ENCODE measurements at places on chromosomes 5 and 9.
A peak's percentile ranks its signal among the peaks of the same experiment; 100 is the strongest.

GRCh38 chr5:62790348-62790747 lies 211.7 kb downstream of the LRRC70 start:
- H3K27ac ChIP-seq = no peak overlapping the region
- H3K36me3 ChIP-seq = no peaks in the 10 kb centered on the region
- no peaks in the 10 kb centered on the region for H3K4me1 ChIP-seq
- H3K27me3 ChIP-seq = no peaks in the 10 kb centered on the region
- DNase-seq = no peak
- H3K4me3 ChIP-seq = no peak overlapping the region

DNA sequence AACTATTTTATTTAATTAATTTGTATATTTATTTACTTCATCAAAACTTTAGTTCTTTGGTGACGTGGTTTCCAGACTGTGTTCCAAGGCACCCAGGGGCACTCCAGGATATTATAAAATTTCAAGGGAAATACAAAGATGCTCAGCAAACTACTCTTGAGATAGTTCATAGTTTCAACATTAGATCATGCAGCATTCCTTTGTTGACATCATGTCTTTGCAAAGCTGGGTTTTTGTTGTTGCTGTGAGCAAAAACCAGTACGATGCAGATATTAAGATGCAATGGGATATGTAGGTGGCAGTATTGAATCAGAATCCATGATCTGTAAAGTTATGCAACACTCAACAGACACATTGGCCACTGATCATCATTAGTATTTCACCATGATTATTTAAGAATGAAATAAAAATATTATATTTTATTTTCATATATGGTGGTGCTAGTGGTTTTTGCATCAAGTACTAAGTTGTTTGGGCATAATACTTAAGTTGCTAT lies 219.7 kb downstream of the ADCY2 start:
- H3K4me1 ChIP-seq = no peaks in the 10 kb centered on the region
- no peak overlapping the region for H3K4me3 ChIP-seq

- no peaks in the 10 kb centered on the region for H3K27me3 ChIP-seq
- H3K27ac ChIP-seq = no peak overlapping the region
- DNase-seq = no peak
- H3K36me3 ChIP-seq = no peaks in the 10 kb centered on the region
Measured at GRCh38 chr5:127369796-127370195, 79.2 kb downstream of the MEGF10 start.

- peak overlapping the region; percentile 62 for H3K4me3 ChIP-seq
- no peak for DNase-seq
- peaks cover 43% of the 10 kb centered on the region for H3K4me1 ChIP-seq
- H3K27me3 ChIP-seq = peaks cover 25% of the 10 kb centered on the region
- H3K27ac ChIP-seq = no peak overlapping the region
- no peaks in the 10 kb centered on the region for H3K36me3 ChIP-seq
Measured at GRCh38 chr5:98768960-98769209, 4.6 kb upstream of the RGMB start.

DNA sequence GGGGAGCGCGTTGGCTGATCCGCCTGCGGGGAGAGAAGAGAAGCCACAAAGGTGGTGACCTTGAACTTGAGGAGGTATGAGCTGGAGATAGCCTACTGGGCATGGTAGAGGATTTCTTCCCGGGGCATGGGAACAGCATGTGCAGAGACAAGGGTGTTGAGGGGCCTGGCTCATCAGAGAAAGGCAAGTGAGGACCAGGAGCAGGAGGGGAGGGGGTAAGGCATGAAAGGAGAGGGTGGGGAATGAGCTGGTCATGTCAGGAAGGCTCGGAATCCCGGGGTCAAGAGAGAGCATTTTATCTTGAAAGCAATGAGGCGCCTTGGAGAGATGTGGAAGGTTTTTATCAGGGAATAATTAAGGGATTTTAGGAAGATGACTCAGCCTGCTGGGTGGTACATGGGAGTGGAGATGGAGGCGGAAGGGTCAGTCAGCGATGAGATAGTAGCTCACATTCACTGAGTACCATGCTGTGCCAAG lies 121.1 kb downstream of the LHX2 start:
- DNase-seq = no peak
- no peak overlapping the region for H3K4me3 ChIP-seq

DNA sequence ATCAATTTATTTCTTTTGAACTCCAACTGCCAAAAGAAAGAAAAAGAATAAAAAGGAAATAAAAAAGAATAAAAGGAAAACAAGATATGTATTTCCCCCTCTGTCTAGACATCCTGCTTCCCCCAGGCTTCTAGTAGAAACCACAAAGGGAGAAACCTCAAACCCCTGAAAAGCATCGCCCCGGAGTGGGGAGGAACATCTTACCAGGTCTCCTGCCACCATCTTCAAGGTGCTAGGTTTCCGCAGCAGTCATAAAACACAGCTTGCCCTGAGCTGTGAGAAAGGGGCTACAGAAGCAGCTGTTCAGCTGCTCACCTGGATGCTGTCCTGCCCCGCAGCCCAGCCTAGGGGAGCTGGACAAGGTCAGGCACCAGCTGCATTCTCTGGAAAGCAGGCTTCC lies 487.7 kb downstream of the GADD45G start:
- H3K27ac ChIP-seq = no peak overlapping the region
- peaks cover under 1% of the 10 kb centered on the region for H3K27me3 ChIP-seq
- H3K4me3 ChIP-seq = no peak overlapping the region
- no peaks in the 10 kb centered on the region for H3K36me3 ChIP-seq
- H3K4me1 ChIP-seq = peaks cover 14% of the 10 kb centered on the region

DNA sequence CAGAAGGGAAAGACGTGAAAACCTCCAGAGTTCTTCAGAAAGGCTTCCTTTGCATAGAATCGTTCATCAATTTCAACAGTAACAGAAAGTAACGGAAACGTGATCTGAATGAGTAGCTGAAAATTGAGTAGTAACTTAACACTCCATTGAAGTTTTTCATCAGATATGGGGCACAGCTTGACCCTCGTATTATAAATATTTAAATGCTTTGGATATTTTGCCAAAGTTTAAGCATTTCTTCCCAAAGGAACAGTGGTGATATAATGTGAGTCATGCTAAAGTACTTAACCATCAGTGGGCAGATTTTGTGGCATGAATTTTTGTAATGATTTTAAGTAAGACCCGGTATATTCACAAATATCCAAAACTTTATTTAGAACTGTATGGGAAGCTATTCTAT lies 67.4 kb upstream of the ADAMTS19 start:
- no peak overlapping the region for H3K4me3 ChIP-seq
- H3K27ac ChIP-seq = no peak overlapping the region
- H3K27me3 ChIP-seq = no peaks in the 10 kb centered on the region
- no peaks in the 10 kb centered on the region for H3K4me1 ChIP-seq
- no peak for DNase-seq

- no peaks in the 10 kb centered on the region for H3K4me1 ChIP-seq
- H3K4me3 ChIP-seq = no peak overlapping the region
- no peak overlapping the region for H3K27ac ChIP-seq
- no peaks in the 10 kb centered on the region for H3K27me3 ChIP-seq
- H3K36me3 ChIP-seq = peaks cover 85% of the 10 kb centered on the region
Measured at GRCh38 chr5:76694317-76694716, 21.6 kb upstream of the F2R start.

- H3K4me1 ChIP-seq = peaks cover 74% of the 10 kb centered on the region
- no peaks in the 10 kb centered on the region for H3K27me3 ChIP-seq
- H3K27ac ChIP-seq = peak overlapping the region; percentile 13
Measured at GRCh38 chr5:154782326-154782725, 27.1 kb downstream of the LARP1 start.

DNA sequence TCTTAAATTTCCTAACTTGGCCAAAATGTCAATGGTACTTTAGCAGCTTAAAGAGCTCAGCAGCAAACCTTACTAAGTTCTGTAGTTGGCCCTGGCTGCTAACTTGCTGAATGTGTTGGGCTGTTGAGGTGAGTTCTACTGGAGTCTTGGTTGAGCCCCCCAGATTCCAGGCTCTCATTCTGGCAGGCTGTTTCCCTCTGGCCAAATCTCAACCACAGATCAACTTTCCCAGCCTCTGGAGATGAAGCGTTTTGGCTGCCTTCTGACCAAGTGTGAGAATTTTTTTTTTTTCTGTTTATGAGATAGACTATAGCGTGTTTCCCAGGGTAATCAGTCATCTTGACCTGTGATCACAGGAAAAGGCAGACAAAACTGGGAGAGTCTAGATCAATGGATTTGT lies 343.7 kb downstream of the EBF1 start:
- H3K27me3 ChIP-seq = no peaks in the 10 kb centered on the region
- H3K27ac ChIP-seq = no peak overlapping the region
- H3K4me3 ChIP-seq = no peak overlapping the region
- H3K4me1 ChIP-seq = no peaks in the 10 kb centered on the region
- no peaks in the 10 kb centered on the region for H3K36me3 ChIP-seq

GRCh38 chr5:146653560-146653959 lies 137.6 kb upstream of the GPR151 start:
- no peak overlapping the region for H3K4me3 ChIP-seq
- DNase-seq = no peak
- H3K4me1 ChIP-seq = no peaks in the 10 kb centered on the region
- H3K36me3 ChIP-seq = no peaks in the 10 kb centered on the region
- H3K27me3 ChIP-seq = no peaks in the 10 kb centered on the region

DNA sequence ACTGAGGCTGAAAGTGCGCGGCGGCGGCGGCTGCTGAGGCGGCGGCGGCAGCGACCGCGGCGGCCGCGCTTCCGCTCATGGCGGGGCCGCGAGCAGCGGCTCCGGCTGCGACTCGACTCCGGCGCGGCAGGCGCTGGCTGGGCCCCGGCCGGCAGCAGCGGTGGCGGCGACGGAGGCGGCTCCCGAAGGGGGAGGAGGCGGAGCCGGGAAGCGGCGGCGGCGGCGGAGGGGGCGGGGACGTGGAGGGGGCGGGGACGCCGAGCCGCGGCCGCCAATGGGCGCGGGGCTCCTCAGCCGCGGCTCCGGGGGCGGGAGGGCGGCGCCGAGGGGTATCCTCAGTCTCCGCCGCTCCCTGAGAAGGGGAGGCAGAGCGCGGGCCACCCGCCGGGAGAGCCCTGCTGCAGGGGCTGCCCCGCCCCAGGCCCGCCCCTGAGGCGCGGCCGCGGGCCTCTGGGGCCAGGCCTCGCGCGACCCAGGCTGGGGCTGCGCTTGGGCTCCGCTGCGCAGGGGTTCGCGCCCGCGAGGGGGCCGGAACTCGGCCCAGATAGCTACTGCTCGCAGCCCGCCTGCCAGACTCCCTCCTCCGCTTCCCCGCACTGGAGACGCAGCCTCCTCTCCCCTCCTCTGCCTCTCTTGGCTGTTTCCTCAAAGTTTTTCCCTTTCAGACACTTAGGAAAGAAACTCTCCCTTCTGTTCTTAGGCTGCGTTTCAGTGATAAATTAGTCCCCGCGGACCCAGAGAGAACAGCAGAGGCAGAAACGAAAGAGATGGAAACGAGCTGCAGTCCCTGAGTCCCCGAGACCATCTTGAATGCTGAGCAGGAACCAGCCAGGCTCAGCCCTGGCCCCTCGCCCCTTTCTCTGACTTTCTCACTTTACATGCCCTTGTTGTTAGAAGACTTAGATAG lies 85.0 kb upstream of the MELK start:
- H3K27me3 ChIP-seq = no peaks in the 10 kb centered on the region
- peaks cover 42% of the 10 kb centered on the region for H3K4me1 ChIP-seq
- H3K4me3 ChIP-seq = peak overlapping the region; percentile 75

- H3K36me3 ChIP-seq = no peaks in the 10 kb centered on the region
- no peak overlapping the region for H3K27ac ChIP-seq
- no peaks in the 10 kb centered on the region for H3K27me3 ChIP-seq
- H3K4me3 ChIP-seq = no peak overlapping the region
Measured at GRCh38 chr9:3299872-3300271, 225.9 kb downstream of the RFX3 start.

DNA sequence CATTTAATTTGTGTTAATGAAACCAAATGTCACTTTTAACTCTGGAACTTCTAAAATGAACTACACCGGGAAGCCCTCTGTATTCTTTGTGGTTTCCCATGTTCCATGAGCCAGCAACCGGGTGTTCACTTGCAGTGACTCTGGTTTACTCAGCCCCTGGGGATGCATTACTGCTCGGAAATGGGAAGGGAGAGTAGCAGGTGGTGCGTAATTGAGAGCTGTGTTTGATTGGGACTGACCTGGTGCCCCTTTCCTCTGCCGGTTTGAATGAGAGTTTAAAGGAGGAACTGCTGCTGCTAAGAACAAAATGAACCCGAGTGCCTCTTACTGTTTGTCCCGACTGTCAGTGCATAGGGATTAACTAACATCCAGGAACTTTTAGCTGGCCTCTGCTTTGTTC lies 100.1 kb upstream of the DHFR start:
- no peaks in the 10 kb centered on the region for H3K27me3 ChIP-seq
- H3K27ac ChIP-seq = no peak overlapping the region
- peaks cover 13% of the 10 kb centered on the region for H3K4me1 ChIP-seq
- no peak overlapping the region for H3K4me3 ChIP-seq
- H3K36me3 ChIP-seq = peaks cover 8% of the 10 kb centered on the region
- DNase-seq = no peak

GRCh38 chr5:36459176-36460135 lies 146.9 kb upstream of the SLC1A3 start:
- H3K36me3 ChIP-seq = no peaks in the 10 kb centered on the region
- no peak for DNase-seq
- no peaks in the 10 kb centered on the region for H3K27me3 ChIP-seq
- no peak overlapping the region for H3K27ac ChIP-seq
- no peaks in the 10 kb centered on the region for H3K4me1 ChIP-seq
- H3K4me3 ChIP-seq = no peak overlapping the region

DNA sequence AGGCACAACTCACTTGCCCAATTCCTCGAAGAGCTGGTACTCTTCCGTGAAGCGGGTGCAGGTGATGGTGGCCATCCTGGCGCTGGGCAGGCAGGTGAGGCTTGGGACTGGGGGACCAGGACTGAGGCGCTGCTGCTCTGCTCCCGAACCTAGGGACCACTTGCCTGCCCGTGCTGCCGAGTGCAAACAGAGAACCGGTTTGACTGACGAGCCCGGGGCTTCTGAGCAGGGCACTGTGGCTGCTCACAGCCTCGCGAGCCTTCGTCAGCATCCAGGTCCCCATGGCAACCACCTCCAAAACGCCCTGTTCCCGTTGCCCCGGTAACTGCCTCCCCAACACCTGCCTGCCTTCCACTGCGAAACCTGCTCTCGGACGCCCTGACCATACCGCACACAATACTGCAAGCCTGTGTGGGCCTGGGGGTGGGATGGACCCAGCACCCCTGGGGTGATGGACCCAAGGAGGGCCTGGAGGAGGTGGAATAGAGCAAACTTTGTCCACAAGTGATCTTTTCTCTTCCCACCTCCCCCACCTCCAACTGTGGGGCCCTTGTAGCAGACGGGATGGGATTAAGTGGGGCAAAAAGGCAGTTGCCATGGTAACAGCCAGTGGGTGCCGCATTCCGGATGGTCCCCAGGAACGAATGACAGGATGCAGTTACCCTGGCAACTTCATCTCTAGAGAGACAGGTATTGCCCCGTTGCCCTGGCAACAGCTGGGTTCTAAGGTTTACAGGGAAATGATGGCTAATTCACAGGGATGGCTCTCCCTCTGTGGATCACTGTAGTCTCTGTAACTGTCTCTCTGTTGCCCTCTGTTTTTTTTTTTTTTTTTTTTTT lies at the start of gene CAMK2A:
Gene CAMK2A (minus strand): TSS at position 223 of the 840 bp plus-strand sequence. CDS start 148 bp downstream, at position 75.
- no peak within 1 kb of the TSS for H3K4me3 ChIP-seq
- no peak for DNase-seq
- H3K27me3 ChIP-seq = no peaks in the 10 kb centered on the region
- H3K27ac ChIP-seq = no peak within 1 kb of the TSS
- no peaks in the 10 kb centered on the region for H3K36me3 ChIP-seq

DNA sequence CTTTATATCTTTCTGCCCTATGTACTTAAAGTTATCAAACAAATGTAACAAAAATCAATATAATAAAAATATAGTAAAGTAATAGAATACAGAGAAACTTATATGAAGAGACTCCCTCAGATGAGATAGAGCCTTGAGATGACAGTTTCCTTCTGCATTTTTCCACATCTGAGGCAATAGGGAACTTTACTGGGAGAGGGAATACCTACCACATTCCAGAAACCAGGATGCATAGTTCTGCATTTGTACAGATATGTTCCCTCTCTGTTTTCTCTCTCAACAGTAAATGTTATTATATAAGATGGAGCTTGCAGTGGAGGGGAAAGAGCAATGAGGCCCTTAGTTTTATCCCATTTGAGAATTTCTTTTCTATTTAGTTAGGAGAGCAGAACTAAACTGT lies 109.6 kb upstream of the KCNN2 start:
- no peak for DNase-seq
- no peak overlapping the region for H3K4me3 ChIP-seq
- no peaks in the 10 kb centered on the region for H3K27me3 ChIP-seq
- no peak overlapping the region for H3K27ac ChIP-seq

Data from CD4-positive, alpha-beta T cell (primary cell).